GM12891 (cell line): ENCODE measurements at places on chromosomes 1 and 21.
A peak's percentile ranks its signal among the peaks of the same experiment; 100 is the strongest.

GRCh38 chr1:157000686-157001085 lies 44.9 kb downstream of the ARHGEF11 start:
- no peak for DNase-seq

- no peak for DNase-seq
These were observed 40.6 kb downstream of the DRAM2 start for GRCh38 chr1:111099289-111099688.

- DNase-seq = no peak
These were observed 19.0 kb downstream of the PLPPR5 start for GRCh38 chr1:98985687-98986086.

DNA sequence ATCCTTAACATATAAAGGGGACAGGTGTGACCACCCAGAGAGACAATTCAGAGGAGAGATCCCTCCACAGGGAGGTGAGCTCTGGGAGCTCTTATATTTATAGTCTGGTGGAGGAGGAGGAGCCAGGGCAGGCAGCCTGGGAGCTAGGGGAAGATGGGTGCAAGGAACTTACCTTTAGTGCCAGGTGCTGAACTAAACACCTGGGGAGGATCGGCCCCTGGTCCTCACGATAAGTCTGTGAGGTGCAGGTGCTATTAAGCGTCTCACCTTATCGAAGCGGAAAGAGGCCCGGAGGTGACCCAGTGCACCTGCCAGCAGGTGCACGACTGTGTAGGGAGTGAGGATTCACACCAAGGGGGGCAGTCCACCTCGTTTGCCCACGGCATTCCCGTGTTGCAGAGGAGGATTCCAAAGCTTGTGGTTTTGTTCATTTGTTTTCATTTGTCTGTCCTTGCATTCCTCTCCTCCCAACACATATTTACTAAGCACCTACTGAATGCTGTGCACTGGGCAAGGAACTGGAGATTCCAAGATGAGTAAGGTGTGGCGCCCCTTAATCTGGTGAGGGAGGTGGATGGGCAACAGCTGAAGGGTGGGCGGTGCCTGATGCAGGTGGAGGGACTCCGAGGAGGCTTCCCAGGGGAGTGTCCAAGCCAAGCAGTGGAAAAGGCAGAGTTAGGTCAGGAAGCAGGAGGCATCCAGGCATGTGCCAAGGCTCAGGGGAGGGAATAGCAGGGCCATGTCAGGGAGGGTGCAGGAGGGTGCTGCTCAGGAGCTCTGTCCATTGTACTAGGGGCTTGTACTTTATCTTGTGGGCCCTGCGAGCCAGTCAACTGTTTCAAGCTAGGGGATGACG lies 11.5 kb downstream of the ARHGEF10L start:
- DNase-seq = no peak

DNA sequence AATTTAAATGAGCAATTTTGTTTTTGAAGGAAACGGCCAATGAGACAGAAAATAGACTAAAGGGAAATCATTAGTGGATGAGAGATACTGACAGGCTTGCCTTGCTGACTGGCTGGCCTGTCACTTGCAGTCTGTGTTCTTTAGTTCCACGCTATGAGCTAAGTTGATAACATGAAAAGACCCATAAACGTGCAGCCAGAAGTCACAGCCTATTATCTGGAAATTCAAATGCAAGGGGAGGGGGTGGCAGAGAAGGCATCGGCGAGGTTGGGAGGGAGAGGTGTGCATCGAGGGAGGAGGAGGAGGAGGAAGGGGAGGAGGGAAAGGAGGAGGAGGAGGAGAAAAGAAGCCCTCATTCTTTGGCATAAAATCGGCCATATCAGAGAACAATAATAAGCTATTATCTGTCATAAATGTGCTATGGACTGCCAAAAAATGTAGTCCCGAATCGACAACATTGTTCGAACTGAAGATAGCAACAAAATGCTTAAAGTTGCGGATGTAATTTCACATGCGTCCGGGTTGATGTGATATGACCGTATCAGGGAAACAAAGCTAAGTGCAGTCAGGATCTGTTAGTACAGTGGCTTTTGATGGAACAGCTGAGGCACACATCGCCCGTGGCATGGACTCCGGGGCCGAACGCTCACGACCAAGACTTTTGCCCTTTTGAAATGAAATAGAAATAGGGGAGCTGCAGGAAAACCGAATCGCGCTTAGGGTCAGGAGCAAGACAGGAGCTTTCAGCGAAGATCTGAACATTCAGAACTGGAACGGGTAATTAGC lies 11.6 kb upstream of the BARHL2 start:
- no peak for DNase-seq

- DNase-seq = no peak
These were observed 19.1 kb downstream of the YY1AP1 start for GRCh38 chr1:155669233-155670162.

GRCh38 chr1:66998972-66999371 lies 55.0 kb downstream of the SLC35D1 start:
- DNase-seq = no peak

DNA sequence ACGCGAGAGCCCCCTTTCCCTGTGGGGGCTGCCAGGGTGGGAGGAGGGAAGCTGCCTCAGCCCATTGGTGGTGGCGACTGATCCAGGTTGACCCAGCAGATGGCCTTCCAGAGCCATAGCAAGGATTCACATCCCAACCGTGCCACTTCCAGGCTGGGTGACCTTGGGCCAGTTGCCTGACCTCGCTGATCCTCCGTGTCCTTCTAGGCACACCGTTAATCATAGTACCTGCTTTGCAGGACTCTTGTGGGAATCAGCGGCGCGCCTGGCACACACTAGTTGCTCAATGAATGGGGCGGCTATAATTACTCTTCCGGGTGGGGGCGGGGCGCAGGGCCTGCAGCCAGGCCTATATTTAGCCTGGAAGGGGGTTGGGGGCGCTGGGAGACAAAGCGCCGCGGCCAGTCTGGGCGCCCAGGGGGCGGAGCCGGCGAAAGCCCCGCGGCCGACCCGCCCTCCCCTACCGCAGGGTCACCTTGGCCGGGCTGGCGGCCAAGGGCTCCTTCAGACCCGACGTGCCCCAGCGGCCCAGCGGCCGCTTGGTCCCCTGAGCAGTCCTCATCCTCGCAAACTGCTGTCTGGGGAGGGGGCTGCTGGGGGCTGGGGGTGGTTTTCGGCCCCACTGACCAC lies 5.1 kb downstream of the HSPB7 start:
- DNase-seq = peak; percentile 60

GRCh38 chr1:186188004-186188539 lies 187.0 kb downstream of the TPR start:
- no peak for DNase-seq

GRCh38 chr1:232364654-232365382 lies 265.1 kb downstream of the SIPA1L2 start:
- DNase-seq = no peak

GRCh38 chr1:87404296-87404695 lies 75.6 kb downstream of the LMO4 start:
- DNase-seq = no peak

- no peak for DNase-seq
These were observed 31.3 kb downstream of the SDCCAG8 start for GRCh38 chr1:243287123-243287460.

DNA sequence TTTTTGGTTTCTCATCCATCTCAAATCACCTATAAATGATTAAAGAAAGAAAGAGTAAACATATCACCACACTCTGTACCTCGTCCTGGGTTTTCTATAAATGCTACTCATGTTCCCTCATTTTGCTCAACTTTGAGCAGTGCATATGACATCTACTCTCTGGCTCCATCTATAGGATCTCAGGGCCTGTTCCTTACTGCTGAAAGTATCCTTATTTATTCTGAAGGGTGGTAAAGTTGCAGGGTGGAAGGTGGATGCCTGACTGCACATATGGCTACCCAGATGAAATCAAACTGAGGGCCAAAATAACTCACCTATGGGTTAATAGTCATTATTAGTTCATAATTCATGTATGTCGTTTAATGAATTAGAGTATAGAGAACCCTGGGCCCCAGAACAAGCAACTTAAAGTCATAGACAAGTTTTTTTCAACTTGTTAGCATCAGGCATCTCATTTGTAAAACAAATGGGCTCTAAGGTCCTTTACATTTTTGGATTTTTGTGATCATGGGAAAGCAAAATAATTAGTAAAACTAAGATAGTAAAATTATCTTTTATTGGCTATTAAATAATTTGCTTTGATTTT lies 46.5 kb downstream of the NCF2 start:
- no peak for DNase-seq

- no peak for DNase-seq
These were observed 3.8 kb upstream of the EEIG2 start for GRCh38 chr1:108556066-108556465.

DNA sequence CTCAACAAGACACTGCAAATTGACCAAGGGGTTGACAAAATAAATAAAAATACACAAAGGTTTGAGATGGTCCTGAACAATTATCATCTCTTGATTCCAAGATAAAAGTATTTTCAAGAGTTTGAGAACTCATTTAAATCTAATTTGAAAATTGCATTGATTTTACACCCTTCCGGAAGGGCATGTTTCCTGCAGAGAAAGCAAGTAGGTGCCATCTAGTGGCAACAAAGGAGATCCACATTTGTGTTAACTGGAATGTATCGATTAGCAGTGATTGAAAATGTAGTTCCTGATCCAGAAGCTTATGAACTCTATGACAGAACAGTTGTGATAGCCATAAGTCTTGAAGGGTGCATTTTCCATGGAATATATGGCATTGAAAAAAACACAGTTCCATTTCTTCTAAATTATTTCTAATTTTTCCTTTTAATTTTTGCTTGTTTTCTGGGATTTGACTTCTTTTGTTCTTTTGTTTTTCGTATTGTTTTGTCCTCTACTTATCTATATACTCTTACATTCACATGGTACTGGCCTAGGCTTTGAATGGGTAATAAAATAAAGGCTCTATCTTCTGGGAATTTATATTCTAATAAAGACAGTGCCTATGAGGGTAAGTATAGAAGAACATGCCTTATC lies 143.7 kb downstream of the DNM3 start:
- DNase-seq = no peak

DNA sequence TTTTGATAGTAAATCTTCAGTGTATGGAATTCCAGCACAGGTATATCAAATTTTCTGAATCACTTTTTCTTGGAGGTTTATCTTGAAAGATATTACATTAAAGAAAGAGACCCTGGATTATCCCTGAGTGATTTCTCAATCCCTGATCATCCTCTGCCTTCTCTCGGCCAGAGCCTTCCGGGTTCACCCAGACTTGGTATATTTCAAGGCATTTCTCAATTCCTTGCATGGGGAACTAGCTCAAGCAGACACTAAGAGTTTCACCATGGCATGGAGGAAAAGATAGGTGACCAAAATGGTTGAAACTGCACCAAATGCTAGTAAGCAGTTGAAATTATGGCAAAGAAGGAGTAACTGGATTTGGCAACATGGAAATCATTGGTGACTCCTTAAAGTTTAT lies 5.7 kb downstream of the VAMP4 start:
- DNase-seq = no peak

DNA sequence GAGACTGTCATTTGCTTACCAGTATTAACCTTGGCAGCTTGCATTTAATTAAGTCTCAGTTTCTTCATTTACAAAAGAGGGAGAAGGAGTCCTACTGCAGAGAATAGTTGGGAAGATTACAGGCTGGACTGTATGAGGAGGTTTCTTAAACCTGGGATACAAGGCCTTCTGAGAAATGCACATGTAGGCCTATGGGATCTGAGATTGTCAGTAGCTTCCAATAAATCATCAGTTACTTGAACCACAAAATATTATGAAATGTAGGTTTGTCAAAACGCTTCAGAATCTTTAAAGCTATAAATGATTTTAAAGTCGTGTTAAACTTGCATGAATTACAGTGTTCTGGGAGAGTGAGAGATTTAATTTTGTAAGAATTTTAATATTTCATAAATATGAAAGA lies 69.6 kb downstream of the NRIP1 start:
- no peak for DNase-seq

GRCh38 chr1:150516050-150516591 lies 569 bp downstream of the FALEC start:
- no peak for DNase-seq

DNA sequence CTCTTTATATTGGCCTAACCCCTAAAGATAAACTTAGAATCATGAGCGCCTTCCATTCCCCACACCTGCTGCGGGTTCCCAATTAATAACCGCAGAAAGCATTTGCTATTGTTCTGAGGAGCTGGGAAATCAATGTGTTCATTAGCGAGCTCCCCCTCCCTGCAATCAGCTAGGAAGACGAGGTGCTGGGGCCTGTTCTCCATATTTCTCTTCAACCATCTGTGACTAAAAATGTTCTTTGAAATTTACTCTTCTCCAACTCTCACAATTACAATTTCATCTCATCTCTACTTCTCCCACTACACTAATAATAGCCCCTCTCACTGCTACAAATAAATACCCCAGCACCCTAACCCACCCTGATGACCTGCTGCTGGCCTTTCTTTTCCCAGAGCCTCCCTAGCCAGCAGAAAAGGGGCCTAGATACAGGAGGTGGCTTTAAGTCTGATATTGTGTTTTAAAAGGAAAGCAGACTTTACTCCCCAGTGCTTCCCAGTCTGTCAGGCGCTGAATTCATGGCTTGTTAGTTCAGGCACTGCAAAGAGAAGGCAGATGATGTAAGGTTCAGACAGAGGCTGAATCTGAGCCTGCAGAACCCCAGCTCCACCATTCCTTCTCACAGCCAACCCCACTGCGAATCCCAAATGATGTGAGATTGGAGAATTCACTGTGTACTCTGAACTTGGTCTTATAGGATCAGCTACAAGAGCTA lies 477.5 kb upstream of the DAB1 start:
- no peak for DNase-seq

GRCh38 chr1:12251442-12251841 lies 21.6 kb downstream of the VPS13D start:
- DNase-seq = no peak

GRCh38 chr1:169601096-169601881 lies 15.0 kb upstream of the F5 start:
- no peak for DNase-seq

GRCh38 chr1:221994274-221994698 lies 252.4 kb upstream of the DUSP10 start:
- DNase-seq = peak; percentile 13

- DNase-seq = no peak
These were observed 309.7 kb upstream of the ZRANB2 start for GRCh38 chr1:71390518-71390917.

DNA sequence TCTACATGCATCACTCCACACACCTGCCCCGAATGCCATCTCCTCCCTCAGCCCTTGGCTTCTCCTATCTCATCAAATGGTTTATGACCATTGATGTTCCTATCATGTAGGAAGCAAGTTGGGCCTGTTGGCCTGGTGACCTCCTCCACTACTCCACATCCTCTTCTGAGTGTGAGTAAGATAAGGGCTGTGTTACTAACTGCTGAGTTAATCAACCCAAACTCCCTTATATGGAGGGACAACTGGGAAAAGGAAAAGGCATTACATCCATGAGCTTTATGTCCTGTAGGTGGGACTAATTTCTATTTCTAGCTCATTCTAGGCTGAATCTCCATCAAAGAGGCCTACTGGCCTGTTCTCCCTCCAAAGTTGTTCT lies 57.6 kb downstream of the WLS start:
- no peak for DNase-seq

GRCh38 chr1:162562470-162562828 lies 927 bp downstream of the UAP1 start:
- DNase-seq = no peak

- DNase-seq = peak; percentile 29
These were observed 37.0 kb downstream of the CAPN8 start for GRCh38 chr1:223628233-223629125.

- no peak for DNase-seq
These were observed 847 bp downstream of the SELENON start for GRCh38 chr1:25800703-25801377.

GRCh38 chr1:167679714-167680113 lies 42.1 kb upstream of the MPZL1 start:
- DNase-seq = no peak
